ENCODE measurements at places on chromosomes 12 and 14.
A peak's percentile ranks its signal among the peaks of the same experiment; 100 is the strongest.

- DNase-seq, result no peak
Observed at GRCh38 chr12:116121453-116121871, 156.0 kb downstream of the MED13L start.

GRCh38 chr14:97710726-97711125, 913.5 kb downstream of the VRK1 start:
- DNase-seq, result no peak

GRCh38 chr12:105948331-105948730, 190.4 kb downstream of the NUAK1 start:
- DNase-seq, result peak; percentile 9

DNA sequence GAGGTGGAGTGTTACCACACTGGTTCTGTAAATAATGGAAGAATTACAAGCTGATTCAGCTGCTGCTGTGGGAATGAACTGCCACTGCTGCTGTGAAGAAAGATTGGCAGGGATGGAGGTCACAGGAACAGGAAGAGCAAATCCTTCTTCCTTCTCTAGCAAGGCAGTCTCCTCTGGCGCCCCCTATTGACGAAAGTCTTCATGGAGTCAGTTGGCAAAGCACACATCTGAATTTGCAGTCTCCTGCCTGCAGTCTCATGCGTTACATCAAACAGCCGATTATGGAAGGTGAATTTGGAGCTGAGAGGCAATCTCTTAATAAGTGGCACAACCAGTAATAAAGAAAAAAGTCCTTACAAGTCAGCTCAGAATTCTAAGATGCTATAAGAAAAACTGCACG, 106.0 kb upstream of the TMTC1 start:
- no peak for DNase-seq

DNA sequence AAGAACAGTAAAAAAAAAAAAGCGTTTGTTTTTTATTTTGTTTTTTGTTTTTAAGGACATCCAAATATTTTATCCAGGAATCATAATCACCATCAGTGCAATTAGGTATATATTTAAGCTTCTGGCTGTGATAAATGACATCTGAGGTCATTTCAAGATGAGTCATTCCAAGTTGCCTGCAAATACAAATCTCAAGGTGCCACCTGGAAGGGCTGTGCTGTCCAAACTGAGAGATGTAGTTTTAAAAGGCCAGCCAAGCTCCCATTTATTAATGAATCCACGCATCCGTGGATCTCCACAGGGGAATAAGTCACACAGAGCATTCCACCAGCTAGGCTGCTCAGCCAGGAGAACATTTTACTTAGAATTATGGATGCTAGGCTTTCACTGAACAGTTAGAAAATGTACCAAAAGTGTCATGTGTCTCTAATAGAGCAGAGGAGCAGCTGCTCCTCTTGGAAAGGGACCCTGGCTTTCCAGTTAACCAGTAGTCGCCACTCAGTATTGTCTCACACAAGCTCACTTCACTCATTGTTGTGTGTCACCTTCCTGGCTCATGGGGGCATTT, 1151.4 kb upstream of the TMEM132C start:
- DNase-seq, result no peak

DNA sequence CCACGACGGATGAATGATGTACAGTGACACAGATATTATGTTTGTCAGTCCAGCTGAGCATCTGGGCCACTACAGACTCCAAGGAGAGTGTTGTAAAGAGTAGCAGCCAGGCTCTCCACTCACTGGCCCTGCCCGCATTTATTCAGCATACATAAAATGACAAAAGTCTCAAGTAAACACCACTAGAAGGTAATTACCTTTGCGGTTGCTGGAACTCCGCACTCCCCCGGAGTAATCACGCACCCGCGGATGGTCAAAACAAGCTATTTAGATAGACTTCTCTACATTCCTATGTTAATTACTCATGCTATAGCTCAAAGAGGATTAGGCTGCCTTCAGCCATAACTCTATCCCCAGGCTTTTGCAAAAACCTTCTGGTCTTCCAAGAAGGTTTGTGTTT, 18.8 kb upstream of the STRAP start:
- DNase-seq, result no peak

GRCh38 chr12:47231456-47231855, 151.7 kb upstream of the AMIGO2 start:
- DNase-seq, result no peak

DNA sequence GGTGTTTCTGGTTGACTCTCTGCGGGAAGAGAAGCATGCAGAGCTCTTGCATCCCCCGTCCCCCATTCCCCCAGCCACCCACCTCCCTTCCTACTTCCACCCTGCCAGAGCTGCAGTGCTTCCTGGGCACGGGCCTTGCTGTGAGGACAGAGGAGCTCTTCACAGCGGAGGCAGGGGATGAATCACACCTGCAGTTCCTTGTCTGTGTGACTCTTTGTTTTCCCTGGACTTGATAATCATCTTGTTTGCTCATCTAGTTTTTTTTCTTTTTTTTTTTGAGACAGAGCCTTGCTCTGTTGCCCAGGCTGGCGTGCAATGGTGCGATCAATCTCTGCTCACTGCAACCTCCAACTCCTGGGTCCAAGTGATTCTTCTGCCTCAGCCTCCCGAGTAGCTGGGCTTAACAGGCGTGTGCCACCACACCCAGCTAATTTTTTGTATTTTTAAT, 27.8 kb downstream of the ANKRD9 start:
- DNase-seq, result no peak

DNA sequence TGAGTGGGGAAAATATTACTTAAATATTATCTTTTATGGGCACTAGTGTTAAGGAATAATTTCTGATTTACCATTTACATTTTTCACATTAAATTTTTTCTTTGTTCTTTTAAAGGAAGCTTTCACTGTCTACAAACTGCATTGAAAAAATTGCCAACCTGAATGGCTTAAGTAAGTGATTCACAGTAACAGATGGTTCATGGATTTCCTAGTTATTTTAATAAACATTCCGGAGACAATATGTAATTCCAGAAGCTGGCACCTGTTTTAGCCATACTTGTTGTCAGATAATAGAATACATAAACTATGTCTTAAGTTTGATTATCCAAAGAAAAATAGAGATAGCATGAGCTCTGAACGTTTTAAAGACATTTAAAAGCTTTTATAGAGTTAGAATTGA, 17.1 kb downstream of the DNAL1 start:
- no peak for DNase-seq

DNA sequence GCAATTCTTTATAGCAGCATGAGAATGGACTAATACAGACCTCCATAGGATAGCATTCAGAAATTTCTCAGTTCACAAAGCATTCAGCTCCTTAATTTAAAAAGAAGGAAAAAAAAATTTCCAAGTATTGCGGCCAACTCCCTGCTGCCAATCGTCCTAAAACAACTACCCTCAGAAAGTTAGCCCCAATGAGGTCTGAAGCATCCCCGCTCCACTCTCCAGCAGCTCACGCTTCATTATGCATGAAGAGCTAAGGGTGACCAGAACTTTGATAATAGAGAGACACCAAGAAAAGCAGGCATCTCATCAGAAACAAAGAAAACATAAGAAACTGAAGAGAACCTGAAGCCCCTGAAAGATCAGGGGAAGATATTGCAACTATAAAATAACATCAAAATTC, 172.8 kb upstream of the NUDT4 start:
- DNase-seq, result no peak

DNA sequence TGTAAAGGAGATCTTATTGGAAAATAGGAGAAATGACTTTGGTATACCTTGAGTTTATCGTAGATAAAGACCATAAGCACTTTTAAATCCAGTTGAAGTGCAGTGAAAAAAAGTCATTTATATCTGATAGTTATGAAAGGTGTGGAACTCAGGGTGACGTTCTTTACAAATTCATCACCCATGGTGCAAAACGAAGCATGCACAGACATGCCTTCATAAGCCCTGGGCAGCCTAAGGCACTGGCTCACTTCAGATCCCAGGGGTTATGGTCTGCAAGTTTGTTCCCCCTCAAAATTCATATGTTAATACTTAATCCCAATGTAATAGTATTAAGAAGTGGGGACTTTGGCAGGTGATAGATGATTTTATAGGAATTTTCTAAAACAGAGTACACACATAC, 1216.4 kb upstream of the USP15 start:
- no peak for DNase-seq

- no peak for DNase-seq
Observed at GRCh38 chr12:19624491-19624890, 185.2 kb downstream of the AEBP2 start.

DNA sequence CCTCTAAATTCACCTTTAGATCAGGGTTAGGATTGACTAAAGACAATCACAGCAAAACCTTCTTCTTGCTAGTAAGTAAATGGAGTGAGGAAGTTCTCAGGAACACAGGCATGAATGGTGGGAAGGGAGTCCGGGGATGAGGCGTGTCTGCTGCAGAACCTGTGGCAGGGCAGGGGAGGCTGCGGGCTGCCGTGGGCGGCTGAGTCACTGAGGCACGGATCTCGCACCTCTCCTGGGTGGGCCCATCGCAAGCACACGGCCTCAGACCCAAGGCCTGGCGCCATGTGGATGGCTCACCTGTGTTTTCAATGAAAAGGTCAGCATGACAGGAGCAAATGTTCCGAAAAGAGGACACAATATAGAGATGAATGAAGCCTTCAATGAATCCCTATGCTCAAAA, 85.4 kb downstream of the PIWIL1 start:
- DNase-seq, result no peak

DNA sequence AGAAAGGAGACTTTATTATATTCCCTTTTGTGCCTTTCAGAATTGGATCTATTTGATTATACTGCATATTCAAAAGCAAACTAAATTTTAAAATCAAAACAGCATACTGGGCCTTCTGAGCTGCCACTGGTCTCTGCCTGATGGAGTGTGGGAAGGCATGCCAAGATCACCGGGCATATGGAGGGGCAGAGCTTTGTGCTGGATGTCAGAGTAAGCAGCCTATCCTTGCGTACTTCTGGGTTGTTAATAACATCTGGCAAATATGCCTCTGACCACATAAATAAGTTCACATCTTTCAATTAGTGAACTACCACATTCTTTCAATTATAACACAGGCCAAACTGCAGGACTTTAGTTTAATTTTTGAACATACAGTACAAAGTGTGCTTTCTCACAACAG, 18.3 kb downstream of the MLH3 start:
- DNase-seq, result no peak

DNA sequence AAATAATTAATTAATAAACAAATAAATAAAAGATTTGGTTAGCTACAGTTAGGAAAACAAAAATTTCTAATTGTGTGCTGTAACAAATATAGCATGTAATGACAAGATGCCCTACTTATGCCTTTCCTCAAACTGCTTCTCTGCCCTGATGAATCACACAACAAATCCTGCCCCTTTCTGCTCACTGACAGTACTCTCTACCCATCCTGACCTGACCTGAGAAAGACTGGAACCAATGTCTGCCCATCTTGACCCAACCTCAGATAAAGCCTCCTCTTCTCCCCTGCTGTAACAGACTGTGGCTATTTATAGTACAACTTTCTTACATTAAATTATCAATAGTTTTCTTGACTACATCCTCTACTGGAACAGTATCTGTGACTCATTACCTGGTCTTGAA, 43.7 kb downstream of the PPP1R13B start:
- DNase-seq, result no peak

DNA sequence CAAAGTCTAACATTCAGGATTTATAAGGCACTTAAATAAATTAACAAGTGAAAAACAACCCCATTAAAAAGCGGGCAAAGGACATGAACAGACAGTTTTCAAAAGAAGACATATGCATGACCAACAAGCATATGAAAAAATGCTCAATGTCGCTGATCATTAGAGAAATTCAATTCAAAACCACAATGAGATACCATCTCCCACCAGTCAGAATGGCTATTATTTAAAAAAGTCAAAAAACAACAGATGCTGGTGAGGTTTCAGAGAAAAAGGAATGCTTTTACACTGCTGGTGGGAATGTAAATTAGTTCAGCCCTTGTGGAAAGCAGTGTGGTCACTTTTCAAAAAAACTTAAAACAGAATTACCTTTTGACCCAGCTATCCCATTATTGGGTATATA, 60.7 kb upstream of the BDKRB2 start:
- no peak for DNase-seq

- no peak for DNase-seq
Observed at GRCh38 chr12:120230974-120231315, 30.0 kb upstream of the RPLP0 start.

DNA sequence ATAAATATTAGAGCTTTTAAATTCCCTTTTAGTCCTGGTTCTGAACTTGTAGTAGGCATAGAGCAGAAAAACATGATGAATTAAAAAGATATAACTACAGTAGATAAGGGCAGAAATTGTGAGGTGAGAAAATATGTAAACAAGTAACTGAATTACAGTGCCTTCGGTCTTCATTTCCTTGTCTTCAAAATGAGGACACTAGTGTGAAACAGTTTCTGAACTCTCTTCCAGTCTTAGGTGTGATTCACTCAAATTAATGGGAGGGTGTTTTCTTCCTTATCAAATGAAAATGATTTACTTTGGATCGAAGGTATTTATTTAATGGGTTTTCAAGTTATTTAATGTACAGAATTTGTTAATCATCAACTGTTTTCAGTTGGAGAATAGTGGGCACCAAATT, 1.5 kb downstream of the FGD4 start:
- no peak for DNase-seq

DNA sequence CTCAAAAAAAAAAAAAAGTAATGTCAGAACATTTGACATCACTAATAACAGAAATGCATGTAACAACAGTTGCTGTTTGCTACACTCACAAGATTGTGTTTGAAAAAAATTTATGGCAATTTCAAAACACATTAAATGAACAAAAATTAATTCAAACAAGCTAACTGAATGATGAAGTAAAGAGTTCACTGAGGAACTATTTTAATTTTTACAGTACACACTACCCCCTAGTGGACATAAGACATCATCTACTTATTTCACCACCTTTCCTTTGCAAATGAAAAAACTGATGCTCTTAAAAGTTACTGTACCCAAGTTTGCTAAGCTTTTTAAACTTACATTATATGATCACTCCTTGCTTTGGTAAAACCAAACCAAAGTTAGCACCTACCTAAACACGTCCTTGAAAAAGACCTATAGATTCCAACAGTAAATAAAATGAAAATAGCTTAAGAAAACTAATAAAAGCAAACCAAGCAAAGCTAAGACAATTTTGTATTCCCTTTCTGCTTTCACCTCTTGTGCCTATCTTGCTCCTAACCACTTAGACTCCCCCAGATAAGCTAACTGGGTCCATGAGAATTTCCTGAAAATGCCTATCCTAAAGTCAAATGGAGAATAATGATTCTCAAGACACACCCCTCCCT, 22.2 kb downstream of the UBE2N start:
- no peak for DNase-seq

DNA sequence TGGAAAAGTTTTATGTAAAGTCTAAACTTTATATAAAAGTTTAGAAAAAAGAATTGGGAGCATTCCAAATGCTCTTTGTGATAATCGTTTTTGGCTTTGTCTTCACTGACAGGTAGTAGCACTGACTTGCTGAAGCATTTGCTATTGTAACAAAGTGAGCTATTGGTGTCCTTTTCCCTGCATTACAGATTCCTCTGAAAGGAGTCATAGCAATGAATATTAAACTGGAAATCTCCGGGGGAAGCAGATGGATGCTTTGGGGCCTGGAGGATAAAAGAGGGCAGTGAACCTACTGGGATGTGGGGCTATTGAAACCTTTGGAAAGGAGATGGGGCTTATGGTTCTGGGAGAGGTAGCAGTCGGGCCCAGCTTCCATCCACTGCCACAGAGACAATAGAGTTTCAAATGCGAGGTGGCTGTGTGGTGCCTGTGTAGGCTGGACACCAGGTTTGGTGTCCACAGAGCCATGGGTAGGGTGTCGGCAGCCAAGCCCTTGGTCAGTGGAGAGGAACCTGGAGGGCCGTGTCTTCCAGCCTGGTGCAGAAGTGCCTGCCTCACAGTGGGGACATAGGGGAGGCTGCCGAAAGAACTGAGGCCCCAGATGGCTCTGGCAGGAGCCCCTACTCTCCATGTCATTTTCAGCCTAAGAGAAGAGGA, 10.1 kb downstream of the GSG1 start:
- no peak for DNase-seq
